ENCODE measurements at places on chromosomes 13 and 19.

DNA sequence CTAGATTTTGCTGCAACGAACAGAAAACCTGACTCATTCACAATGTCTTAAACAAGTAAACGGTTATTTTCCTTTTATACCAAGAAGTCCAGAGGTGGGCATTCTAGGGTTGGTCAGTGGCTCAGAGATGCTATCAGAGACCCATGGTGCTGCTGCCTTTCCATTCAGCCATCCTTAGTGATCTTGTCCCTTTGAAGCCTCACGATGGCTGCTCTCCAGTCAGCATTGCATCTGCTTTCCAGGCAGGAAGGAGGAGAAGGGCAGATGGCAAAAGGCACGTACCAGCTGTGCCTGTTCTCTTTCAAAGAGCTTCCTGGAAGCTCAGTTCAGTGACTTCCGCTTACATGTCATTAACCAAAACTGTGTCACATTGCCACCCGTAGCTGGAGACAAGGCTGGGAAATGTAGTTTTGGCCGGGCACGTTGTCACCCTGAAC lies 30.1 kb downstream of the WDFY2 start:
- DNase-seq: no peak

GRCh38 chr13:77928909-77929308 lies 10.3 kb upstream of the EDNRB start:
- peak; percentile 12 for DNase-seq

- peak; percentile 9 for DNase-seq
These were observed 7.1 kb upstream of the KLK5 start for GRCh38 chr19:50959731-50960500.

DNA sequence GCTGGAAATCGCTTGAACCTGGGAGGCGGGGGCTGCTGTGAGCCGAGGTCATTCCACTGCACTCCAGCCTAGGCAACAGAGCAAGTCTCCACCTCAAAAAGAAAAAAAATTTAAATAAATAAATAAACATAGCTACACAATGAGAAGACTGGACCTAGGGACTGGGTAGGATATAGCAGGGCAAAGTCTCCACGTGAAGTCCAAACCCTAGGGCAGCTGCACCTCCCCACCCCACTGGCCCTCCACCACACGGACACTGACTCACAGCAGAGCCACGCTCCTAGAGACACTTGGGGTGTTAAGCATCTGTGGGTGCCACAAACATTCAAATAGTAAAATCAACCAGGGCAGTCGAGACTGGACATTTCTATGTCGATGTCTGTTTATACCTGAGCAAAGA lies 7.1 kb downstream of the LATS2 start:
- DNase-seq: no peak

DNA sequence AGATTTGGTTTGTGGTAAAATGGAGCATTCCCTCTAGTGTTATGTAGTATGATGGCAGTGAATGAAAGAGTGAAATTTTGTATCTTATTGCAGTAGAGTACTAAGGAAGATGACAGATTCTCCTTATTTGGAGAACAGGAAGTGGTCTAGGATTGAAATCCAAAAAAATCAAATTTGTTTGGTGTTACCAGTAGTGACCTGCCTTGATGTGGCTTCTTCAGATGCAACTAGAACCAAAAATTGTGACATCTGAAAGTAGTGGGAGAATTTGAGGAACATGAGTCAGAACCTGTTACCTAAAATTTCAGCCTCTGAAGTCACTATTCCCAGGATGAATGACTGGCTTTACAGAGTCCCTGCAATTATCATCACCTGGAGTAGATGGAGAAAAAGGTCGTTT lies 165.9 kb downstream of the KLF5 start:
- no peak for DNase-seq

DNA sequence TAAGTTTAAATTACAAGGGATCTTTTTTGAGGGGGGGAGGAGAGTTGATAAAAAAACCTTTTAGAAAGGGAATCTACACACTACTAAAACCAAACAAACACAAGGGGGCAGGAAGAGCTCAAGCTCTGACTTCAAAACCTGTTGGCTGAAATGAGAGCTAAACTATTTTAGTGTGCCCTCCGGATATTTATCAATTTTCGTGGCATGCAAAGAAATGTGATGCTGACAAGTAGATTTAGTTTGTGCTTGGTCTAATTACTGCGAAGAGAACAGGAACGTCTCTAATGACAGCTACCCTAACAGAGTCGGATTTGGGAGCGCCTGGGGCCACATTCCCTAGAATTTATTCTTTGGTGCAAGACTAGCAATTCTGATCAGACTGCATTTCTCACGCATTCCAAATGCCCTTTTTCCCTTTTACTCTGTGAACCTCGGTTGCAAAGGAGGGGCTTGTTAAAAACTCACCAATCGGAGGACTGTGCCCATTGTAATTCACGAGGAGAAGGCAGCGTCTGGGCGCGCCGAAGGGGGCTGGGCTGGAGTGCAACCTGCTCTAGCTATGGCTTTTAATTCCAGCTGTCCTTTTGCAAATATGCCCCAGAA lies 802 bp upstream of the FREM2 start:
- DNase-seq: peak; percentile 25

DNA sequence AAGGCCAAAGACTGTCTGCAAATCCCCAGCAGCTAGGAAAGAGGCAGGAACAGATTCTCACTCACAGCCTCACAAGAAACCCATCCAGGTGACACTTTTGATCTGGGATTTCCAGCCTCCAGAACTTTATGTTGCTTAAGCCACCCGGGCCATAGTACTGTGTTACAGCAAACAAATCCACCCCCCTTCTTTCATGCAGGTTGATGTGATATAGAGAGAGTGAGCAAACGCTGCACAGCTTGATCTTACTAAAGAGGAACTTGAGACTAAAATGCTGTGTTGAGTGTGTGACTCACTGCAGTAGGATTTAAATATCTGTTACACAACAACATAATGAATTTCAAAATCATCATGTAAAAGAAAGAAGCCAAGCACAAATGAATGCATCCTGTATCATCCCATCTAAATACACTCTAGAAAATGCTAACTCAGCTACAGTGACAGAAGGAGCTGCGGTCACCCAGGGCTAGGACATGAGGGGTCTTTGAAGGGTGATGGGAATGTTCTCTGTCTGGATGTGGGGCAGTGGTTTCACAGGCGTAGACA lies 32.2 kb downstream of the RCBTB2 start:
- DNase-seq: peak; percentile 85

GRCh38 chr13:61021838-61022237 lies 393.8 kb downstream of the PCDH20 start:
- no peak for DNase-seq

GRCh38 chr13:111791131-111791530 lies 275.8 kb upstream of the SOX1 start:
- DNase-seq: no peak

DNA sequence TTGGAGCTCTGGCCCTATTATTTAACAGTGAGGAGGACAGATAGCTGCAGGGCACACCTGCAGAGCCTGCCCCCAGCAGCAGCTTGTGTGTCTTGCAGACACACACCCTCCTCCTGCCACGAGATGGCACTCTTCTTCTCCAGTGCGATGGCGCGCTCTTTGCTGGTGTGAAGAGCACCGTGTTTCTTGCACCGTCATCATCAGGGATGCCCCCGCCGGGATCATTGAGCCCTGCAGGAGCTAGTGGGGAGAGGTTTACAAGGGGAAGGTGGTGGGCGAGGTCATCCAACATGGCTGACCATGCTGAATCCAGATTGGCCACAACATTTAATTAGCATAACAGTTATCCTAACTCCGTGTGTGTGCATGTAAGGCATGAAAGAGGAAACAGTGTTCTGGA lies 105.6 kb downstream of the RAB20 start:
- peak; percentile 75 for DNase-seq

DNA sequence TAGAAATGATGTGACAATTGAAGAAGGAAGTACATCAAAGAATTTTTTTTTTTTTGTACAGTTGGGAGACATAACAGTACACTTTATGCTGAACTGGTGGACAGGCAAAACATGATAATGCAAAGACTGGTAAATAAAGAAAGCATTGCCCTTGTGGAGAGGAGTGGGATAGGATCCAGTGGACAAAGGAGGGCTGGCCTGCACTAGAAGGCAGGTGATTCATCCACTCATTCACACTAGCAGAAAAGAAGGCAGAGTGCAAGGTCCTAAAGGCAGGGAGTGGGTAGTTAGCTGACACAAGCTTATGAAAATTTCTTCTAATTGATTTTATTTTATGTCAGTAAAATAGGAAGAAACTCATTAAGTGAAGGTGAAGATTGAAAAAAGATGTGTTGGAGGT lies 17.6 kb upstream of the NALCN start:
- DNase-seq: peak; percentile 40

GRCh38 chr19:46596008-46596407 lies 5.1 kb upstream of the CALM3 start:
- DNase-seq: no peak

DNA sequence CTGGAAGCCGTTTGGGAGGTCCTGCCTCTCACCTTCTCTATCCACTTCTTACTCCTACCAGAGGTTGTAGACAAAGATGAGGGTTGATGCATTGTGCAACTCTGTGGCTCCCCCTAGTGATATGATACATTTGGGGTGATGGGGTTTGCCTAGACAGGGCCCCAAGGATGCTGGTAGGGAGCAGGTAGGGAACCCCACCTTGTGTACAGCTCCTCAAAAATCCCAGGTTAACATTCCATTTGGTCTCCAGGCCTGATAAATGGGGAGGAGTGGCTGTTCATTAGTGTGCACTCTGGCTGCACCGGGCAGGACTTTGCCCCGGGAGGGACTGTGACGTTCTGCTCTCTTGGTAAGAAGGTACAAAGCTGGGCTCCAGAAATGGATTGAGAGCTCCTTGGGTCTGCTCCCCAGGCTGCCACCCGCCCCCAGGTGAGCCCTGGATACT lies 19.2 kb downstream of the SIGLEC8 start:
- peak; percentile 31 for DNase-seq

DNA sequence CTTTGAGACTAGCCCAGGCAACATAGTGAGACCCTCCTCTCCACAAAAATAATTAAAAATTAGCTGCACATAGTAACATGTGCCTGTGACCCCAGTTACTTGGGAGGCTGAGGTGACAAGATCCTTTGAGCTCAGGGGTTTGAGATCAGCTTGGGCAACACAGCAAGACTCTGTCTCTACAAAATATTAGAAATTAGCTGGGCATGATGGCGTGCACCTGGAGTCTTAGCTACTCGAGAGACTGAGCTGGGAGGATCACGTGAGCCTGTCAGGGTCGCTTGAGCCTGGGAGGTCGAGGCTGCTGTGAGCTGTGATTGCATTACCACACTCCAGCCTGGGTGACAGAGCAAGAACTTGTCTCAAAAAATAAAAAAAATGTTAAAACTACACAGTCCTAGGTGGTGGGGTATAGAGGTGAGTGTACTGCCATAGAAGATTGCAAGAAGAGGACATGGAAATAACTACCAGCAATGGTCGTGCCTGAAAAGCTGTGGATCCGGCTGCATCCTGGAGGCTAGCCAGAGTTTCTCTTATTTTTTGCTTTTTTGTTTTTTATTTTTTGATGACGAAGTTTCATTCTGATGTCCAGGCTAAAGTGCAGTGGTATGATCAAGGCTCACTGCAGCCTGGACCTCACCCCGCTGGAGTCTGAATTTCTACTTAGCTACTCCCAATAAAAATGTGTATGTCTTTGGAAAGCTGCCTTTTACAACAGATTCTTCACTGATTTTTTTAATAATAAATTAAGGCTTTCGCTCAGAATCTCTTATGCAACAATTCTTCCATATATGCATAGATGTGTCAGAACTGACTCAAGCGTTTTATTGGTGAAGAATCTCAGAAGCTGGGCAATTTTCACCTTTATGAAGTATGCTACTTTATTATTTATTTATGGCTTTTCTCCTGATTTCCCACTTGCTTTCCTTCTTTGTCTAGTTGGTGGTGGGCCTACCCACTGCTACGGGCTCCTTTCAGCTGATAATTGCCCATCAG lies 393.8 kb downstream of the TSHZ3 start:
- DNase-seq: no peak

- peak; percentile 69 for DNase-seq
These were observed 145.9 kb downstream of the NUFIP1 start for GRCh38 chr13:44843403-44843802.

DNA sequence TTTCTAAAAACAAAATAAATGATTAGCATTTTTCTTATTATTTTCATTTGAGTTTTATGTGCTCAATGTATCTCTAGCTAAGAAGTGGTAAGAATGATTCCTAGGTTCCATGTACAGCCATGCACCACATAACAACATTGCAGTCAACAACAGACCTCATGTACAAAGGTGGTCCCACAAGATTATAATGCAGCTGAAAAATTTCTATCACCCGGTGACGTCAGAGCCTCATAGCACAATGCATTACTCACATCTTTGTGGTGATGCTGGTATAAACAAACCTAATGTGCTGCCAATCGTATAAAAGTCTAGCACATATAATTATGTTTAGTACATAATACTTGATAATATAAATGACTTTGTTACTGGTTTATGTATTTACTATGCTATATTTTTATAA lies 120.5 kb downstream of the SLC7A1 start:
- peak; percentile 94 for DNase-seq

GRCh38 chr19:13611596-13611995 lies 105.3 kb upstream of the CACNA1A start:
- DNase-seq: no peak

DNA sequence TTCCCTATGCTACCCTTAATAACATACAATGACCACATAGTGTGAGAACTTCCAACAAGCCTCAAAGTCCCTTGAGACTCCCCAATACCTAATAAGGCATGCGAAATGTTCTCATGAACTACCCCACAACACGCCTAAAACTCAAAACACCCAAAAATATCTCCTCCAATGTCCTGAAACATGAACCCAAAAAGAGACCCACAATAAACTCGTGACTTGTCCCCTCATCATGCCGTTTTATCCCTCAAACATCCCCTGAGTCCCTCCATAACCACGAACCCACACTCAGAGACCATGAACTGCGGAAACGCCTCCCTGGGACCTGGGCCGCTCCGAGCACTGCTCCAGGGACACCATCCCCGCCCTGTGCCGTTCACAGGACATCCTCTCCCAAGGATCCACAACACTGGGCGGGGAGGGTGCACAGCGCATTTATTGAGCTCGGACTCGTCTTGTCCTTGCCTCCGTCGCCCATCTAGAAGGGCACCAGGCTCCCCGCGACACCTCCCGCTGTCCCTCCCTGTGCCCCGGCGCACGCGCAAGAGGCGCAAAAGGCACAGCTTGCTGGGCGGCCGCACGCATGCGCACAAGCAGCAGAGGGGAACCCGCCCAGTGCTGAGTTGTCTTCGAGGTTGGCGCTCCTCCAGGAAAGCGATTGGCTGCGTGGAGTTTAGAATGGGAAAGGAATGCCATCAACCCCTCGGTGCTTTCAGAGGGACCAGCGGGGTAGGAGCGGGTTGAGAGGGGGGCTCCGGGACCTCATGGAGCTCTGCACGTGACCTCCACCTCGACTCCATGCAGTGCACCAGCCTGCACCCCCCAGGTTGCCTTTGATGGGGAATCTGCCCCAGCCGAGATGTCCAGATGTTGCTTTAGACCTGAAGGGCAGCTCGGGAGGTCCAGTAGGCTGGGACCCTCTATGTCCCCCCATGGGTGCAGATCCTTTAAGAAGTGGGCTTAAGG lies 8.8 kb downstream of the FXYD3 start:
- peak; percentile 90 for DNase-seq

GRCh38 chr19:4654437-4655361 lies 15.4 kb downstream of the TNFAIP8L1 start:
- no peak for DNase-seq

GRCh38 chr13:35698911-35699576 lies 222.6 kb upstream of the MAB21L1 start:
- peak; percentile 89 for DNase-seq

Data from ELR (cell line).